ENCODE measurements at places on chromosomes 16 and 17.

GRCh38 chr17:50466371-50467113, 2.1 kb downstream of the CHAD start:
- no peak for DNase-seq

DNA sequence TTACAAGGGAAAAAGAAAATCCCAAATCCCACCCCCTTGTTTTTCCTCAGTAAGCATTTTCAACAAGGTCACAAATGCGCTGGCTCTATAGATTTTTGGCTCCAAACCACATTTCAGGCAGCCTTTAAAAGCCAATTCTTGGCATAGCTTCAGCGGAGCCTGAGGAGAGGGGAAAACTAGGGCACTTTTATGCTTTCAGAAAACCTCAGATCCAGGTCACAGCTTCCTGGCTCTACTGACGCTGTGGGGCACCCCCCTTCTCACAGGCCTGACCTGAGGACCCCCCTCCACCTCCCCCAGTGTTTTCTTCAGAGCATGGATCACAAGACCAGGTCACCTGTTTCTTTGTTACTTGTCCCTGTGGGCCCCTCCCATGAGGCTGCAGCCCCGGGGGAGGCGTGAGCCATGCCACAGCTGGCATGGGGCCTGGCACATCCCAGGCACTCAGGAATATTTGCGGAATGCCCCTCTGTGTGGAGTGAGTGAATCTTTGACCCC, 30.1 kb upstream of the MTSS2 start:
- no peak for DNase-seq

DNA sequence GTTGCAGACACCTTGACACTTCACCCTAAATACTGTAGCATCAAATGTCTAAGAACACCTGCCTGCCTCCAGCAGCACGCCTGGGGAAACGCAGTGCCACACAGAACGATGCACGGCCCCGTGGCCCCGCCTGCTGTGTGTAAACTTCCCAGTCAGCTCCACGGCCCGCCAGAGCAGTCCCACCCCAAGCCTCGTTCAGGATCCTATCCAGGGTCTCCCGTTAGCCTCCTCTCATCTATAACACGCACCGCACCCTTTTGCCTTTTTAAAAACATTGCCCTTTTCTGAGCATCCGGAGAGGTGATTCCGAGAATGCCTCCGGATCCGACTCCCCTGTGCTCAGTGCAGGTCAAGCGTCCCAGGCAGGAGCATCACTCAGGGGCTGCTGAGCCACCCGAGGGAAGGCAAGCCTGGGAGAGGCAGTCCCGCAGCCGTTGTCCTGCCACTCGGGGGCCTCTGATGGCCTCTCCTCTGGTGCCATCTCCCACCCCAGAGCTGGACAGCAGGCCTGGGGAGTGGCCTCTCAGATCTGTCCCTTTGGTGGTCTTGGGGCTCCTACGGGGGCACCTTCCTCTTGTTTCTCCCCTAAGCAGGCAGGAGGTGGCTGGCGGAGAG, 37.9 kb upstream of the SLC38A10 start:
- no peak for DNase-seq

DNA sequence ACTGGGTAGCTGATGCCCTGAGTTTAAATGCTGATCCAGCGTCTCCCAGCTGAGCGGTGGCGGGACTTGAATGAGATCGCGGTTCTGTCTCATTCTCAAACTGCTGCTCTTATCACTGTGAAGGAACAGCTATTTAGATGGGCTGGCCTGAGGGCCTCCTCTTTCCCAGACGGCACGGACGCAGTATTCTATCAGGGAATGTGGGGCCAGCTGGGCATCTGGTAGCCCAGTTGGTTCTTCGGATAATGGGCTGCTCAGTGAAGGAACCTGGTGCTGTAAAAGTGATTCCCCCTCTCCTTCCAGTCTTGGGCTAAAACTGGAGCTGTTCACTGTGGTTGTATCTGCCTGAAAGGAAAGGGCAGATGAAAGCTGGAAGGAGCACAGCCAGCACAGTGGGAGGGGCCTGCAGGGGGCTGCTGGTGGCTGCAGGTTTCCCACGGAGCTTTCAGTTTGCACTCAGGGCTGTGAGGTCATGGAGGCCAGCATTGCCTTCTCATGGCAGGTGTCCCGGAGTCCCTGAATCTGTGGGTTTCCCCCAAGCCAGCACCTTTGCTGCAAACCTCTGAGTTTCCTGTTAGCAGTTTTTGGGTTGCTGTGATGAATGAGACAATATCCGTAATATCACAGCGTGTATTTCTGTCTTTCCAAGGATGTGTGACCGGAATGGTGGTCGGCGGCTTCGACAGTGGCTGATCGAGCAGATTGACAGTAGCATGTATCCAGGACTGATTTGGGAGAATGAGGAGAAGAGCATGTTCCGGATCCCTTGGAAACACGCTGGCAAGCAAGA, 3.6 kb downstream of the IRF8 start:
- no peak for DNase-seq

GRCh38 chr16:21302898-21303528, 24.9 kb upstream of the CRYM start:
- no peak for DNase-seq

DNA sequence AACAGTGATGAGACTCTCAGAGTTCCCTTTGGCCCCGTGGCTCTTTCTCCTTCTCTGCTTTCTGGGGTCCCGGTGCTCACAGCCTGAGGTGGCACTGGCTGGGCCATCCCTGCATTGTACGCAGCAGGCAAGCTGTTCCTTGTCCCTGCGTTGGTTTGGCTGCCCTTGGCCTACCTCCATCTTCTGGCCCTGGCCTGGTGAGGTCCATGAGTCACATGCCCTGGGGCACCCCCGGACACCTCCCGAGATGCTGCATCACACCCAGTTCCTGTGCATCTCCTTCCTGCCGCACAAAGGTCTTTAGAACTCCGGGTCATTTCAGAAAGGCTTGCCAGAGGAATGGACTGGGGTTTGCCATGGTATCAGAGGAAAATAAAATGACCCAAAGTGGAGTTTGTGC, 9.5 kb downstream of the SULT1A2 start:
- DNase-seq = no peak

GRCh38 chr16:70018254-70018653, 67.1 kb downstream of the CLEC18A start:
- peak; percentile 20 for DNase-seq

DNA sequence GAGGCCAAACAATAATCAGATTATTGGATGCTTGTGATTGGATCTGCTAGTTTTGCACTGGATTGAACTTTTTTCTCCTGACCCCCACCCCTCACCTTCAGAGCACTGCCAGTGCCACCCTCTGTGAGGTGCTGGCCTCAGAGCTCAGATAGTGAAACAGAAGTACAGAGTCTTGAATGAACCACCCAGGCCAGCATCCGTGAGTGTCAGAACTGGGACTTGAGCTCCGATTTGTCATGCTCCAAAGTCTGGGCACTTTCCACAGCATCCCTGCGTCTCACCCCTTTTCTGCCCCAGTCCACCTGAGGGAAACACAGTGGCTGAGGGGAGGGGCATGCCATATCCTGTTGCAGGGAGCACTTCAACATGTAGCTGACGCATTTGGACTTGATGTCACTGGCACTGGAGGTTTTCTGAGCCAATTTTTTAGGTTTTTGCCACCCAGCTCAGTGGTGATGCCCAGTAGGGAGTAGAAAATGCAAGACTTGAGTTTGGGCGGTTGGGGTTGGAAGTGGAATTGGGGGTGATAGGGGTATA, 47.3 kb downstream of the SMPD3 start:
- no peak for DNase-seq

GRCh38 chr17:51860954-51861561, 297.5 kb downstream of the CA10 start:
- peak; percentile 64 for DNase-seq

DNA sequence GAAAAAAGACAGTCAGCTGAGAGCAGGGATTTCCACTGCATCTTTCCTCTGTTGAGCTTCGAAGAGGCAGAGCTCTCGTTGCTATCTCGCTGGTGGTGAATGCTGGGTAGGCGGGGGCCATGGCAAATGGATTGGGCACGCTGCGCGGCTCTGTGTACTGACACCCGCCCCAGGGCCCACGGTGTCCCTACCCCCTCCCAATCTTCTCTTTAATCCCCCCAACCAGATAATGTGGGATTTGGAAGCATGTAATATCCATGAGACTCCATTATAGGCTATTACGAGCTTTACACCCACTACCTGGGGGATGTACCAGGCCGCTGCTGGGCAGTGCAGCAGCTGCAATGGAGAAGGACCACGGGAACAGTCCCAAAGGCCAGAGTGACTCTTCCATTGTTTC, 8.3 kb downstream of the PIPOX start:
- DNase-seq = no peak

DNA sequence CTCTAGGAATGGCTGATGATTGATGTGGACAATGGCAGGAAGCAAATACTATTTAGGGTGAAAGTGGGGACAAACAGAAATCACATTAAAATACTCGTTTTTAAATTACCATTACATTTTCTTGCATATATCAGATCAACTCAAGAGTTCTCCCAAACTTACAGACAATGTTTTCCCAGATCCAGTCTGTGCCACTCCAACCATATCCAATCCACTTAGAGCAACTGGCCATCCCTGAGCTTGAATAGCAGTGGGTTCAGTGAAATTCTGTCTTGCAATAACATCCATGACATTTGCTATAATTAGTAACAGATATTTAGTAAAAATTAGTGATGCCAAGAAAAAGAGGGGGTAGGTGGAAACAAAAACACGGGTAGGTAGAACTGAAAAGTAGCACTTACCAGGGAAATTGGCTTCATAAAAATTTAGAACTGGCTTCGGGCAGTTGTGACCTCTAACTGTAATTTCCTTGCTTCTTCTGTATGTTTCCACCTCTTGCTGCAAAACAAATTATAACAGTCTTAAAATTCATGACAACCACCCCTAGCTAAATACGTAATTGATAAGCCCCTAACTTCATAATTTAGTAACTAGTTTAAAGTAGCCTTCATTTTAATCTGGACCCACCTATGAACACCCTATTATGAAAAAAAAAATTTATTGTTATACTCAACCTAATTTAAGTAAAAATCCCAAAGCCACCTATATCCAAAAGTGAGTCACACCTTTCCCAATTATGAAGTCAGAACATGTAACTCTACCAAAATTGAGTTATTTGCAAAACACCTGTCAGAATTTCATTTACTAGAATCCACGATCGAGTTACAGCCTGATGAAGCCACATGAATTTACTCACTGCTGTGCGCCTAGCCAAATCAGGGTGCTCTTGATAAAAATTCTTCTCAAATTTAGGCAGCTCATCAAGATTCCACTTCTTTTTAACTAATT, 2.0 kb downstream of the DDX5 start:
- no peak for DNase-seq

DNA sequence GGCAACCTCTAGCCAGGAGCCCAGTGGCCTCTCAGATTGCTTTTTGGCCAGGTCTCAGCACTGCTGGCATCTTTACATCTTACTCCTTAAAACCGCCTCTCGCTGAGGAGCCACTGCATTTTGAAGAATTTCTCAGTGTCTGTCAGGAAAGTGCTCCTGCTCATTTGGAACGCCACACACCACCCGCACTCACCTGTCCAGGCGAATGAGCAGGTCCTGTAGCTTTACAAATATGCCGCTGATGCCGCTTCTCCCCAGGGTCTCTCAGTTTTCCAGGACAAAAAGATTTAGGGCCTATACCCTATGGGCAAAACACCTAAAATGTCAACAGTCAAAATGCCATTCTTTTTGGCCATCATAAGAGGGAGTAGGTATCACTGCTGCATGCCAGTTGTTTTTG, 22.1 kb downstream of the CYB561 start:
- no peak for DNase-seq

DNA sequence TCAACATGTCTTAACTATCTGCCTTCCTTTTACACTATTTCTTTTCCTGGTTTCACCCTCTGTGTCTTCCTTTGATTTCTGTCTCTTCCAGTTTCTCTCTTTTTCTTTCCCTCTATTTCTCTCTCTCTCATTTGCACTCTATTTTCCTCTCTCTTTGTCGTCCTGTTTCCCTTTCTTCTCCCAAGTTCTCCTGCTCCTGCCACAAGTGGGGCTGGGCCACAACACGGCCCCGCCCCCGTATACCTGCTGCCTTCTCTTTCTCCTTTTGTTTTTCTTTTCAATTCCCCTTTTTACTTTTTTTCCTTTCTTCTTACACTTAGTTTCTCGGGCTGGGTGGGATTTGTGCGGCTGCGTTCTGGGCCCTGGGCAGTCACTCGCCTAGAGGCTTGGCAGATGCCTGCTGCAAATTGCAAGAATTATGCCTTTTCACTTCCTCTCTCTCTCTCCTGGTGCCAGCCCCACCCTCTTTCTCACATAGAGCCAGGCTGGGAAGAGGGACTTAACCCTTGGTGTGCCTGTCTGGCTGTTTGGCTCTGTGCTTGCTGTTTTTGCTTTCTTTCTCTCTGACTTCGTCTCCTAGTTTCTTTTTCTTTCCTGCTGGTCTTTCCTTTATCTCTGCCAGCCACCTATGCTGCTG, 2139.4 kb downstream of the TP53TG3F start:
- DNase-seq = peak; percentile 67

- DNase-seq = no peak
These were observed 327.4 kb upstream of the CCL2 start for GRCh38 chr17:33927732-33928133.

DNA sequence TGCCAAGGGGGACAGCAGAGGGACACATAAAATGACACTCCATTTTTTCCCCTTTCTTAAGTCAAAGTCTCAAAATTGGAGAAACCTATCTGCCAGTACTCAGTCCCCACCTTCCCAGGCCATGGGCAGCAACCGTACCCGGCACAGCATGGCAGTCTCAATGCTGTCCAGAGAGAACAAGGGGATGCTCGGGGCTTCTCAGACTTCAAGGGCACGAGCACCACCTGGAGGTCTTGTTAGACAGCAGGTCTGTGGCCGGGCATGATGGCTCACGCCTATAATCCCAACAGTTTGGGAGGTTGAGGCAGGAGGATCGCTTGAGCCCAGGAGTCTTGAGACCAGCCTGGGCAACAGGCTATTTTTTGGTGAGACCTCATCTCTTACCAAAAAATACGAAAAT, 3.2 kb downstream of the DNAH17 start:
- DNase-seq = no peak

GRCh38 chr17:45641541-45641940, 142.6 kb upstream of the CRHR1 start:
- DNase-seq = no peak

DNA sequence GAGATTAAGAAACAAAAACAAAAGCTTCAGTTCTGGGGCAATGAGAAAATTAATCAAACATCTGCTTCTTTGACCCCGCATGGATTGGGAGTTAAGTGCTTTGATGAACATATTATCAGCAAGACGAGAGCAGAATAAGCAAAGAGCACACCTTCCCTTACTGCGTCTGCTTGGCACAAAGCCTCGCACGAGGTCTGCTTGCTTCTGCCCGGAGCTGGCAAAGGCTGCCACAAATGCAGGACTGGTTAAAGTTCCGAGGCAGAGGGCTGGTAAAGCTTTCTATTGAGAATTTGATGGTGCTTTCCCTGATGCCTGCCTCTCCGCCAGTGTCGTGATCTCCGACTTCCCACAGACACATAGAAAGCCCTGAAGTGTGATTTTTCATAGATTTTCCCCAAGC, 17.0 kb downstream of the VAT1L start:
- no peak for DNase-seq
